ENCODE measurements at places on chromosomes 12 and 14.

DNA sequence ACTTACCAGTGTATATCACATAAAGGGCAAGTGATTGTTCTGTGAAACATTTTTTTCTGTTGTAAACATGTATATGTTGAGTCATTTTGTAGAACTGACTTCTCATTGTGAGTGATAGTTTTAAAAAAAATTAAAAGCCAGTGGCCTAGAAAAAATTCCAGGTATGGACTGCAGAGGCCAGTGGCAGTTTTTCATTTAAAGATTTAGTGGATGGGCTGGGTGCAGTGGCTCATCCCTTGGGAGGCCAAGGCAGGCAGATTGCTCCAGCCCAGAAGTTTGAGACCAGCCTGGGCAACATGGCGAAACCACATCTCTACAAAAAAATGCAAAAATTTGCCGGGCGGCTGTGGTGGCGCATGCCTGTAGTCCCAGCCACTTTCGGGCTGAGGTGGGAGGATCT is 84.7 kb upstream of the MDM1 start:
- no peak for DNase-seq

DNA sequence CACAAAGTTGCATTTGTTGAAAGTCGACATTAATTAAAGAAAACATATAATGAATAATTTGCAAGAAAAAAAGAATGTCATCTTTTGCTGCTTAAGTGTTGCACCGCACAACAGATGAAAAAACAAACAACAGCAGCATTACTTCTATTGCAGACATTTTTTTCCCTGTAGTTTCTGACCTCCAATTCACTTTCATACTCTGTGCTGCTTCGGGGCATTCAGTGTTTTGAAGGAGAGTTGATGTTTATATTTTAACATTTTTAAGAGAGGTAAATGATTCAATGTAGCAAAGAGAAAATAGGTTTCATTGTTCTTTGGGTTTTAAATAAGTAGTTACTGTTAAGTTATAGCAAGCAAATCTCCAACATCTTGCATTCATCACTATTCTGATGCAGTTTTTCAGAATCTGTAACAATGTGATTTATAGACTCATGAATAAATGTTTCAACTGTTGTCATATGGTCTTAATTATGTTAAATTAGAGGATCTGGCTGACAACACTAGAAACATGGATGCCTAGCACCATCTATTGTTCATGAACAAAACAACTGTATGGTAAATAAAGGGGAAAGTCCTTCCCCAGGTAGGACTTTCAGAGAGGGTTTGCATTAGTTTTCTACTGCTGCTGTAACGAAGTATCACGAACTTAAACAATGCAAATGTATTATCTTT is 168.1 kb downstream of the BCAT1 start:
- no peak for DNase-seq

DNA sequence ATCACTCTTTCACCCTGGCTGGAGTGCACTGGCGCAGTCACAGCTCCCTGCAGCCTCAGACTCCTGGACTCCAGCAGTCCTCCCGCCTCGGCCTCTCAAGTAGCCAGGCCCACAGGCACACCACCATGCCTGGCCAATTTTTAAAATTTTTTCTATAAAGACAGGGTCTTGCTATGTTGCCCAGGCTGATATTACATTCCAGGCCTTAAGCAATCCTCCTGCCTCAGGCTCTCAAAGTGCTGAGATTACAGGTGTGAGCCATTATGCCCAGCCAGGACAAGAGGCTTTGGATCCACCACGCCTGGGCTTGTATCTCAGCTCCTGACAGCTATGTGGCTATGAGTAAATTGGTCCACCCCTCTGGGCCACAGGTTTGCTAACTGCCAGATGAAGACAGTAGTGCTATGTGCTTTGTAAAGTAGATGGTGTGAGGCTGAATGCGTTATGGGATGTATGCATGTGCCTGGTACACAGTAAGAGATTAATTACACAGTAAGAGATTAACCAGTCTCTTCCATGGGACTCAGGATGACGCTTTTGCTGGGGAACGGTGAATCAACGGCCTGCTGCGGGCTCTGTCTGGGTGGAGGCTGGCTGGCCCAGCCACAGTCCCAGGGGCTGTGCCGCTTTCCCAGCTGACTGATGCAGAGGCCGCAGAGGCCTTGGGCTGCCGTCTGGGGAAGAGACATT is 53.3 kb upstream of the NCOR2 start:
- no peak for DNase-seq

GRCh38 chr12:56061982-56062381 is 18.0 kb upstream of the ERBB3 start:
- no peak for DNase-seq

DNA sequence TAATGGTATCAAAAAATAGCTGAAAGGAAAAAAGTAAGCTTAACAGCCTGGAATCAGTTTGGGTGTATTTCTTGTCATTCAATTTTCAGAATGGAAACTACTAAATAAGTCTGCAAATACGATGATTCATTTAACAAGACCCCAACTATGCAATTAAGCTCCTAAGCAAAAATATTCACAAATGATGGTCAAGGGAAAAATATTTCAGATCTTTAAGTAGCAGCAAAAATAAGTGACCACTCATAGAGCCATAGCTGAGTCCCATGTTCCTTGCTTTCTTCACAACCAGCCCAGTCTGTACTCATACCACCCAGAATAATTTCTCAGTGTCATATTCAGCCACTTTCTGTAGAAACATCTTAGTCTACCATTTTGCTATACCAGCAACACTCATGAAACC is 185.4 kb downstream of the PPM1H start:
- no peak for DNase-seq

DNA sequence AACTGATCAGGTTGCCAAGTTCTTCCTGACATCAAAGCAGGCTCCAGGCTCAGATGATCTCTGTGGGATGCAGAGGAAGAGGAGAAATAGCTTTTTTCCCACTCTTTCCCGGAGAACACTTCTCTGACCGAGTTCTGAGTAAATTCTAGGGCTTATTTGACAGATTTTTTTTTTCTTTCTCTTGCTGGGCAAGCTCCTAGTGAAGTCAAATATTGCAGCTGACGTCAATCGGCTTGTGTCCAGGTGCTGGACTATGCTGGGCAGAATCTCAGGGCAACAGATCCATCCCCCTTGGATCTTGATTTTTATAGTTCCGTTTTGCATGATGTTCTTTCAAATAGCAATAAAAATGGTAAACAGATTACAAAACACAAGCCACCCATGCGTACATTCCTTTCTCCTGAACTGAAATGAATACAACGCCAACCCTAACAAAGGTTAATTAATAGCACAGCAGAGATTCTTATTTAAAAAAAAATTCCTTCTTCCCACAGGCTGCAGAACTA is 182.2 kb downstream of the NOVA1 start:
- DNase-seq = no peak

DNA sequence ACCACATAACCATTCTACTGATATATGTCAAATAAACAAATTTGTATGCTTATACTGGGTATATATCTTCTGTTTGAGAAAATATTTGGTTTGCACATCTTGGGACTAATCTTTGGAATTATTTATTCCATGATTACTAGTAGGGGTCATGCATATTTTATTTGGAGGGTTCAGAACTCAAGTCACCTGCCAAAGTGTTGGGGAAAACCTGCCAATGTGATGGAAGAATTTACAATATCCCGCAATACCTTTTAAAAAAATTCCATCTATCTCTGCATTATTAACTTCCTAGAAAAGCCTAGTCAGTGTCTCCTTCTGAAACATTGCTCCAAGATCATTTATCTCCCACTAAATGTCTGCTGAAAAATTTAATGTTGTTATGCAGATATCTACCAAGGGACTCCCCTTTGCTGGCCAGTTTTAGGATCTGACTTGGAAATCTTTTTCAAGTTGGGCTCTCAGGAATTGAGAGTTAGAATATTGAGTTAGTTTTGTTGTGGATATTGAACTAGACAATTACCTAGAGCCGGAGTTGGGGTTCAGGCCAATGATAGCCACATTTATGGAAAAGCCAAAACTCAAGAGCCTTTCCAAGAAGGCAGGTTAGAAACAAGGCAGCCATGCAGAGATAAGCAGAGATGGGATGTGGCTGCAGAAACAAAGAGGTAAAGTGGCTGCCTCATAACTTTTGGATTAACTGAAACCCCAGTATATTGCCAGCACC is 425.2 kb downstream of the ADAMTS20 start:
- no peak for DNase-seq

DNA sequence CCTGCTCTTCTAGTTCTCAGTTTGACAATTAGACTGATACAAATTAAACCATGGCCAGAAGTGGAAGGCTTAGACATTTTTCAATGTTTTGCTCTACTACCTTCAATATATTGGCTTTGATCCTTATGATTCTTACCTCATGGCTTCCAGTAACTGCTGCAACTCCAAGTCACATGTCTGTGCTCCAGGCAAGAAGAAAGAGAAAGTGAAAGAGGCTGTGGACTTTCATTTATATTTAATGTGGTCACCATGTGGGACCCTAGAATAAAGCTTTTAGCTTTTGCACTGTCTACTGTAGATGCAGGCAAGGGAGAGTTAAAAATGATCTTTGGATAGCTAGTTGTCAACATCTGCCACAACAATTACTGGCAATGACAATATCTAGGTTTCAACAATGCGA is 214.3 kb upstream of the PDE3A start:
- no peak for DNase-seq

GRCh38 chr14:58863661-58864345 is 226.0 kb downstream of the DACT1 start:
- no peak for DNase-seq

GRCh38 chr12:75489187-75489586 is 8.6 kb downstream of the GLIPR1 start:
- no peak for DNase-seq

DNA sequence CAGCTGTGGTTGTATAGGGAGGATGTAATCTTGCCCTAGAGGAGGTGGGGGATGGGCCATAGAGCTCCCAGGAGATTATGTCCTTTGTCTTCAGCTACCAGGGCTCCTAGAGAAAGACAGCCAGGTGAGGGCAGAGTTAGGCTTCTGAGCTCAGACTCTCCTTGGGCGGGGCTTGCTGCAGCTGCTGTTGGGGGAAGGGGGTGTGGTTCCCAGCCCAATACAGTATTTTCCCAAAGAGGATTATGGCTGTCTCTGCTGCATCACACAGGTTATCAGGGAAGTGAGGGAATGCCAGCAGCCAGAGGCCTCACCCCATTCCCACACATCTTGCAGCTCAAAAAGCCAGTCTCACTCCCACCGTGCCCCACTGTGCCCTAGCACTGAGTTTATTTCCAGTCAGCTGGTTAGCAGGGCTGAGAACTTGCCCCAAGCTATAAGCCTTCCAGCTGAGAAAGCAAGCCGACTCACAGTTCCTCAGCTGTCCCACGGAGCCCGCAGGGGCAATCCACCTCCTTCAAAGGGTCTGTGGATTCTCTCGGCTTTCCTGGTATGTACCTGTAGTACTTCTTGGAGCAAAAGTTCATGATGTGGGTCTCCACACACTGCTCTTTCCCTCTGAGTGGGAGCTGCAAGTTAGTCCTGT is 217.3 kb upstream of the CPNE8 start:
- no peak for DNase-seq

DNA sequence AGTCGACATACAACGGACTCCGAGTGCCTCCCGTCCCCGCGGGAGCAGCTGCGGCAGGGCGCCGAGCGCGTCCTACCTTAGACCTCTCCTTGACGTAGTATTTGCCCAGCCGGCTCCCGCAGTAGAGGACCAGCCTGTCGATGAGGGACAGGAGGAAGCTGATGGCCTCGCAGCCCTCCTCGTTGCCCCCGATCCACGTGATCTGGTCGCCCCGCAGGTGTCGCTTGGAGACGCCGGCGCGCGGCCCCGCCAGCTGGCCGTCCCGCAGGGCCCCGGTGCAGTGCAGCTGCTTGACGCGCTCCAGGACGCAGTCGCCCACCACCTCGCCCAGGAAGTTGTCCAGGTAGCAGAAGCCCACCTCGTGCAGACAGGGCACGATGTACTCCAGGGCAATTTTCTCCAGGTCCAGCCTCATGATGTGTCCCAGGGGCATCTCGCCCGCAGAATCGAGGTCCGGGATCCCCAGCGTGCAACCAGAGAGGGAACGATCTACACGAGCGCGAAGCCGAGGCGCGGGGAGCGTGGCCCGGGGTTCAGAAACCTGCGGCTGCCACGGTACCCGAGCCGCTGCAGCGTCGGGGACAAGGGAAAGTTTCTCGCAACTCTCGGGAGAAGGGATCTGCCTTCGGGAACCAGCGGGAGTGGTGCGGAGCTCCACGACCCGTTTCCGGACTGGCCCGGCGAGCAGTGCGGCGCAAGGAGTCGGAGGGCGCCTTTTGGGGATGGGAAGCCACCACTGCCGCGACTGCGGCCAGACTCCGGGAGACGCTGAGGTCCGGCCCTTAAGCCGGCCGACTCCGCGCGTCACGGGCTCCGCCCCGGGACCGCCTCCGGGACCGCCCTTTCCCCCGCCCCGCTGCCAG is at the start of gene EGLN3:
Gene EGLN3, minus strand, starts transcription at position 755 of the 863 bp plus-strand sequence. Its CDS starts 322 bp downstream, at position 433.
- DNase-seq = peak; percentile 70

- no peak for DNase-seq
These were observed 12.0 kb downstream of the EID3 start for GRCh38 chr12:104315326-104316224.

DNA sequence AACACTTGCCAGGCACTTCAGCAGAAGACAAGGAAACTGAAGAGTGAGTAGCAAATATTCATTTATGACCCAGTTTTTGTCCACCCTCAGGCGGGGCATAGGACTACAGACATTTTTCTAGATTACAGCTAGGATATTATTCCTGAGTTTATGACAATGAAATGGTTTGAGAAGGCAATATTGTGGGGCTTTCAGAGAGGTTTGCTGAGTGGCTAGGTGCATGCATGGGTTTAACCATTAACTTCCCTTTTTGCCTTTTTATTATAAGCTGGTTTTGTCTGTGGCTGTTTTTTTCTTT is 104.0 kb upstream of the BCAT1 start:
- no peak for DNase-seq

DNA sequence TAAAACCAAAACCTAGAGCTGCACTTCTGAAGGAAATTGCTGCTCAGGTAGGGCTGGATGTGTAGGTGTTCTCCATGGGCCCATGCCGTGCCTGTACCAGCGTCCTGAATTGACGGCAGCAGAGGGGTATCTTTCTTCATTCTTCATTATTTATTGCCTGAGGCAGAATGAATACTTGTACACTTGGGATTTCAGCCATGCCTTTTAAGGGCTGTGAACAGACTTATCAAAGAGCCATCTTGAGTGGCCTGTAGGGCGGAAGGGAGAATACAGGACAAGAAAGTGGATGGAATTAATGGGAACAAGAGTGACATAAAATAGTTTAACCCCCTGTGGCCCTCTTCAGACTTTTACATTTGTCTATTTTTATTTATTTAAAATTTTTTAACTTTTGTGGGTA is 61.4 kb downstream of the RASSF3 start:
- DNase-seq = no peak

DNA sequence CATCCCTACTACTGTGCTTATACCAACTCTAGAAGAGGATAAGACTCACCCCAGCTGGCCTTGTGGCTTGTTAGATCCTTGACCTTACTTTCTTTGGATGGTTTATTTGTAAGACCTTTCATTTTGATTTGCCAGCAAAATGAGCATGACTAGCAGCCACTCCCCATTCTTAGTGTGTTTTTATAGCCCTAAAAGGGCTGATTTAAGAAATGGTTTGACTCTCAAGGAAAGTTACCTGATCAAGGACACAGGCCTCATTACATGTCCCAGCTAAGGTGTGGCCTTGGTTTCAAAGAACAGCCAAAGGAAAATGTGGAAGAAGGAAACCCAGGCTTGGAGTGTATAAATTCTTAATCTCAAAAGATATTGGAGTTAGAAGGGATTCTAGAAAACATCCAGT is 41.4 kb downstream of the SLC17A8 start:
- DNase-seq = no peak

GRCh38 chr12:122935318-122935717 is 30.9 kb downstream of the ABCB9 start:
- DNase-seq = no peak

Measured in activated naive CD4-positive, alpha-beta T cell treated with anti-CD3 and anti-CD28 coated beads, Interleukin-2, amount 10 ng/mL, durations not matched to agents 7 days and 5 days (primary cell).